ENCODE measurements at places on chromosomes 16 and 17.

GRCh38 chr17:6753006-6753445 is 2.8 kb upstream of the XAF1 start:
- DNase-seq, result no peak

GRCh38 chr17:29158488-29159275 is 21.5 kb downstream of the MYO18A start:
- no peak for DNase-seq

- no peak for DNase-seq
Observed at GRCh38 chr17:76517638-76518038, 16.4 kb upstream of the RHBDF2 start.

- DNase-seq, result no peak
Observed at GRCh38 chr17:17156511-17156910, 49.6 kb downstream of the PLD6 start.

GRCh38 chr17:75508931-75509361 is 6.4 kb downstream of the CASKIN2 start:
- DNase-seq, result no peak

GRCh38 chr16:51834794-51835193 is 683.7 kb upstream of the SALL1 start:
- no peak for DNase-seq

DNA sequence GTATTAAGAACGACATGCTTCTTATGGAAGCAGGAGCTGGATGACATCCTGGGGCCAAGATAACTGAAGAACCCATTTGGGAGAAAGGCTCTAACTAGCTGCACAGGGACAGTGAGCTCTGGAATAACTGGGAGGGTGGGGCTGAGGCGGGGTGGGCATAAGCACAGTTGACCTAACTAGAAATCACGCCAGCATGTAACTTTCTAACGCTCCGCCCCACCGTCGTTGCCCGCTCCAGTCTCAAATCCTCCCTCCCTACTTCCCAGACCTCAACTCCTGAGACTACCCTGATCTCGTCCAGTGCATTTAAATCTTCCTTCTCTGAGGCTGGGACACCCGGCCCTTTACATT is 436 bp downstream of the PHB1 start:
- DNase-seq, result no peak

GRCh38 chr17:76546556-76547182 is 6.8 kb downstream of the PRCD start:
- no peak for DNase-seq

DNA sequence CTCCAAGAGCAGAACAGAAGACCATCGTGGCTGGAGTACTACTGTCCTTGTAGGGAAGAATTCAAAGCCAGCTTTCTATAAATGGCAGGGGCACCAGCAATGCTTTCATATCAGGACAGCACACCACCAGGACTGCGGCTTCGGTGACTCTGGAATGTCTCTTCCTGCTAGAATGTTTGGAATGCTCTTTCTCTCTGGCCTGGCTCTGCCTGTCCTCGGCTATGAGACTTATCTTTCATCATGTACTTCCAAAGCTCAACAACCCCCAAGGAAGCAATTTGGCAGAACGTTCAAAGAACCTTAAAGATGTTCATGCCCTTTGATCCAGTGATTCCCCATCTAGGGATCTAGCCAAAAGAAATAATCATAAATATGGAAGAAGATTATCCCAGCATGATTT is 52.7 kb upstream of the NOG start:
- DNase-seq, result no peak

DNA sequence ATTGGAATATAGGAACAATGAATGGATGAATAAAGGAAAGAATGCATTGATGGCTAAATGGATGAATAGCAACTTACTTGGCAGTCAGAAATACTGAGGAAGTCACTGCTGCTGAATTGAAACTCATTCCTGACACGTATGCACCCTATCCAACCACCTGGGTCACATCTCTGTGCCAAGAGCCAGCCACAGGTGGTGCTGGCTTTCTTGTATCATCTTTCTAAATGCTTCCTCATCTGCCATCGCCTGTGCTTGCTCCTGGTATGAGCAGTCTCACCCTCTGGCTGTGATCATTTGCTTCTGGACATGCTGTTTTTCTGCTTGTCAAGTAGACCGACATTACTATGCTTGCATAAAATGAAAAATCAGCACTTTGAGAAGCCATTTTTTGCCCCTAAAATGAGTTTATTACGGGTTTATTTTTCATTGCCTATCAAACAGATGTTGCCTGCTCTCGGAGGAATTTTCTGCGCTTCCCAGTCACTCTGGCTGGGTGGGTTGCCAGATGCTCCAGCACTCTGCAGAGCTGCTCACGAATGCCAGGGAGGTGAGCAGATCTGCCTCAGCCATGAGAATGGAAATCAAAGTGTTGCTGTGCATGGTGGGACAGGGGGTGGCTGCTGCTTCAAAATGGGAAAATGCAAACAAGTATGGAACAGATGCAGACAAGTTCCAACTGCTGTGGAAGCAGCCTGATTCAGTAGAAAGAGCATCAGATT is 1349.6 kb upstream of the CDH8 start:
- DNase-seq, result no peak

- no peak for DNase-seq
Observed at GRCh38 chr16:66551788-66552285, 539 bp upstream of the CKLF start.

DNA sequence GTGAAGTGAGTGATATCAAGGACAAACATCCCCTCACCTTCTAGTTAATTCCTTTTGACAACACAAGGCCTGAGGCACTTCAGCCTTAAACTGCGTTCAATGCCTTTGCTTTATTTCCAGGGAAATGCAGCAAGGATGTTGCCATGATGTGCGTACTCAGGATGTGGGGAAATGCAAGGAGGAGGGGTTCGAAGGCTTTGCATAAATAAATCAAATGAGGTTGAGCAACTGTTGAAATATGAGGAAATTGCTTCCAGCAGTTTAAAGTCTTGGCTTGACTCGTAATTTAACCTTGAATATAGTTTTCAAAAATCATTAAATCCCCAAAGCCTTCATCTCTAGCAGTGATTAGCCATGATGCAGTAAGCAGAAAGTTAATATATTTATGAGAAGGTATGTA is 81.8 kb upstream of the CCL2 start:
- no peak for DNase-seq

- no peak for DNase-seq
Observed at GRCh38 chr17:57986841-57987580, 1.0 kb downstream of the VEZF1 start.

DNA sequence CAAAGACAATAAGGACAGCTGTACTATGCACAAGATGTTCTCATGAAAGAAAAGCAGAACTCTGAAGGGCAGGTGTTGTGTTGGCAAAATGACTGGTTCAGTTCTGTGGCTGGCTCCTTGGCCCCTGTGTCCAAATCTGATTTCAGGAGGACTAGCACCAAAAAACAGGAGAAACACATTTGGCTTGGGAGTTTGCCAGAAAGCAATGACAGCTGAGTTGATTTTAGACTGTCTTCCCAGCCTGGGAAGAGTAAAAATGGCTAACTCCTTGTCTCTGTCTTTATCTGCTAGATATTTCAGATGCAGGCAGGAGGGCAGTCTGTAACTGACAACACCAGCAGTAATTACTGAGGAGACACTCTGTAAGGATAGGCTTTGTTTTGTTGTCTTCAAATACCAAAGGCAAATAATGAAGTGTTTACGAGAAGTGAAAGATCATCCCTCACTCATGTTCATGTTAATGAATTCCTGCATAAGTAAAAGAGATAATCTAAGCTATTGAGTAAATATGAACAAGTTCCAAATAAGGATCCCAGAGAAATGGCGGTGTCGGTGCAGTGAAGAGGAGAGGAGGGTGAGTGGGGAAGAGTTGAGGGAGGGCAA is 989.0 kb downstream of the CDH11 start:
- DNase-seq, result no peak

DNA sequence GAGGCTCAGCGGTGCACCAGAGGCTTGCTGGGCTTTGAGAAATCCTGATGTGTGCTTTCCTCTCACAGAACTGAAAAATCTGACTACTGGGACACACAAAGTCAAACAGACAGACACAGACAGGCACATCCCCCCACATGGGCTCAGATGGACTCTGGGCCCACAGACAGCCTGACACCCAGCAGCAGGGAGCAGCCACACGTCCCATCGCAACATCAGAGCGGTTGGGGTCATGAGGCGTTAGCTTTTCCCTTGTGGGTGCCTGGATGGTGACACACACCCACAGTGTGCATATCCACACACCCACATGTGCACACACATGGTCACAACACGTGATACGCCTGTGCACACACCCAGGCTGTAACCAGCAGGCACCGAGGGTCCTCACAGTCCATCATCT is 6.3 kb downstream of the SPNS3 start:
- DNase-seq, result no peak

DNA sequence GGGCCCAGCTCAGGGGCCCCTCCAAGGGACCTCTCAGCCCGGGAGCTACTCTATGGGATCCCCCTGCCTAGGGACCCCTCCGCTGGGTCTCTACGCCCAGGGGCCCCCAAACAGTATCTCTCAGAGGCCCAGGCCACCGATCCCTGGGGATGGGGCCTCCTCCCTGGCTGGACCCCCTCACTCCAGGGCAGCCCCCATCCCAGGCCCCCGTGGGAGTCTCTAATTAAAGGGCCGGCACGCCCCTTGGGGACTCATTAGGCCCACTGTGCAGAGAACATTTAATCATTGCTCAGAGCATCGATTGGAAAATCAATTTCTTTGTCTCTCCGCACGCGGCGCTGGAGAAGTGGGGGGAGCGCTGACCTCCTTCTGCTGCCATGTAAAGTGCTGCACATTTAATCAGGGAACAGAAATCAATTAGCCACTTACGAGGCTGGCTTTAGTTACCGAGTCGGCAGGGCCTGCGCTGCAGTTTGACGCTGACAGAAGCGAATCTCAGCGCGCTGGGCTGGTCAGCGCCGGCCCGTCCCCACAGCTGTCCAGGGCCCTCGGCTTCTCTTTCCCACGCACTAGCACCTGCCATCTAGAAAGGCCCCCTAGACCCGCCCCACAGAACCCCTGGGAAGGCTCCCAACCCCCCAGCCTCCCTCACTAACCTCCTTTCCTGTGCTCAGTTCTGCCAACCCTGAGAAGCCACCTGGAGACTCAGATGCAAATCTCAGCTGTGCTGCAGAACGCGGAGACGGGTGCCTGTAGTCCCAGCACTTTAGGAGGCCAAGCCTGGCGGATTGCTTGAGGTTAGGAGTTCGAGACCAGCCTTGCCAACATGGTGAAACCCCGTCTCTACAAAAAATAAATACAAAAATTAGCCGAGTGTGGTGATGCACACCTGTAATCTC is 20.2 kb upstream of the C1QL1 start:
- DNase-seq, result no peak

- DNase-seq, result no peak
Observed at GRCh38 chr17:9977180-9977575, 72.1 kb upstream of the RCVRN start.

DNA sequence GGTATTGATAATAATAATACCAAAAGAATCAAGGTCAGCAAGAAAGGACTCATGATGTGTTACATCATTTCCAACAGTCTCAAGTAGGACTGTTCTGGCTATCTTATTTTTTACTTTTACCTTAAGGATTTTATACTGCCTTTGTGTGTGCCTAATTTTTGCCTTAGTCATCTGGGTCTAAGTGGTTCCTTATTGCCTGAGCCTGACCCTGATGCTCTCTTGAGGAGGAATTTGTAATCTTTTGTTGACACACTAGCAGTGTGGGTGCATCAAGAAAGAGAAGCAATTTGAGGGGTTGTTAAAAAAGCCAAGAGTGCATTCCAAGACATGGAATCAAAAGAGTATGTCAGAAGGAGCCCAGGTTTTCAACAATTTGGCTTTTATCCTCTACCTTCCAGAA is 59.3 kb downstream of the TMEM100 start:
- DNase-seq, result no peak

DNA sequence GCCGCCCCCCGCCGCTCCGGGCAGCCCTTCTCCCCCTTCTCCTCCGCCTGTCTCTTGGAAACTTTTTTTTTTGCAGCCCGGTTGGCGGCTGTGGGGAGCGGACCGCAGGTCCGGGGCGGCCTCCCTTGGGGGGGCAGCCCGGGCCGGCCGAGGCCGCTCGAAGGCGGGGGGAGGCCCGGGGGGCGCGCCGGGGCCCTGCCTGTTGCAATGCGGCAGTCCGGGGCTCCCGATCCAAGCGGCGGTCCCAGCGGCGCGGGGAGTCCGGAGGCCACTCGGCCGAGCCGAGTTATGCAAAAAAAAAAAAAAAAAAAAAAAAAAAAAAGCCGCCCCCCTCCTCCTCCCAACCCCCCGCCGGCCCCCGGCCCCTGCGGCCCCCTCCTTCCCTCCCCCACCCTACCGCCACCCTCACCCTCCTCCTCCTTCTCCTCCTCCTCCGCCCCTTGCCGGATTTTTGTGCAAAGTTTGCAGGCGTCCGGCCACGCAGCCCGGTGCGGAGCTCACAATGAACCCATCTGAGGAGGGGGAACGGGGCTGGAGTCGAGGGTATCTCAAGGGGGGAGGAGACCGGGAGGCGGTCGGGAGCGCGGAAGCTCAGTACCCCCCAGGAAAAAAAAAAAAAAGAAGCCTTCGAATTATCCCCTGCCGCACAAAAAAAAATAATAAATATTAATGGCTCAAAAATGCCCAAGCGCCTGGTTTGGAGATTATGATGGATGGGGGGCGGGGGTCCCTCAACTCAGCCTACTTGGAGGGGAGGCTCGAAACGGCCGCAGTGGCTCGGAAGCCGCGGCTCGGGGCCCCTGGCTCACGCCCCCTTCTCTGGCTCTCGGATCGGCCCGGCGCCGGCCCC is at the start of gene ZNF423:
ZNF423 (minus strand) TSS at position 291 of the 850 bp plus-strand sequence. CDS start 338 bp downstream, outside the sequence.
- no peak for DNase-seq

DNA sequence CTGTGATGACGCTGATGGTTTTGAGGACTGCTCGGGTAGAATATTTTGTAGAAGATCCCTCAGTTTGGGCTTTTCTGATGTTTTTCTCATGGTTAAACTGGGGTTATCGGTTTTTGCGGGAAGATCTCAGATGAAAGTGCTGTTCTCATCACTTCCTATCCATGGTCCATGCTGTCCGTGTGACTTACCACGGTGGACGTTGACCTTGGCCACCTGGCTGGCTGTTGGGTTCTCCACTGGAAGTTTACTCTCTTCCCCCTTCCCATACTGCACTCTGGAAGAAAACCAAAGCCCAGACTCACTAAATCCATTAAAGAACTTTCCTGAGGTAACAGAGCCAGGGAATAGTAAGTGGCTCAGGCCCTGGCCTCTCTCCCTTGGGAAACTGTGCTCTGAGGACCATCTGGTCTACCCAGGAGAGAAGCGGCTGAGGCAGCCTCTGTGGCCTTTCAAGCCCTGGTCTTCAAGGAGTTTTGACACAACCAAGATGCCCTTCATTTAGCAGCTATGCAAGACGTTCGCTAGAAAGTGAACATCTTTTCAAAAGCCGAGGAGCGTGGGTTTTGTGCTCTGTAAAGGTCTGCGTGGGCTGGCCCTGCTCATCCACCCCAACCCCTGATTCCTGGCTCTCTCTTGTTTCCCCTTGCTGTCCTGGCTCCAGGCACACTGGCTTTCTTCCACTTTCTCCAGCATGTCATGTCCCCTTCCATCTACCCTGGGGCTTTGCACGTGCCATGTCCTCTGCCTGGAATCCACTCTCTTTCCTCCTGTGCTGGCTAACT is 43.1 kb downstream of the IRF8 start:
- DNase-seq, result no peak

DNA sequence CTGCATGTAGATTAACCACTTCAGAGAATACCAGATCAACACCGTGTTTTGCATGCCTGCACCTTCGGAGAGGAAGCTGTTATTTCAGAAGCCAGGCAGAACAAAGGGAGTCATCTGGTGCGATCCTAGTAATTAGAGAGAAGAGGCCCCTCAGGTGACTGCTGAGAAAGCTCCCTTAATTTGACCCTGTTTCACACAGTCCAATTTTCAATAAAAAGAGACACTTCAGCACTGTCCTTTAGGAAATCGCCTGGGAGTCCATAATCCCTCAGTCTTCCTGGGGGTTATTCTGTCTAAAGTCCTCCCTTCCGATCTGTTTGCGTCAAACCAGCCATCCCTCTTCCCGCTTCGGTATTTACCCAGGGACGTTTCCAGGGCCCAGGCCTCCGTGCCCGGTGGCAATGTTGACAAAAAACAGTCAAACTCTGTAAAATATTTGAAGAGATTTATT is 23.4 kb upstream of the TNRC6C start:
- no peak for DNase-seq
